MV-4-11 (cell line): ENCODE measurements at places on chromosomes 13 and 19.

DNA sequence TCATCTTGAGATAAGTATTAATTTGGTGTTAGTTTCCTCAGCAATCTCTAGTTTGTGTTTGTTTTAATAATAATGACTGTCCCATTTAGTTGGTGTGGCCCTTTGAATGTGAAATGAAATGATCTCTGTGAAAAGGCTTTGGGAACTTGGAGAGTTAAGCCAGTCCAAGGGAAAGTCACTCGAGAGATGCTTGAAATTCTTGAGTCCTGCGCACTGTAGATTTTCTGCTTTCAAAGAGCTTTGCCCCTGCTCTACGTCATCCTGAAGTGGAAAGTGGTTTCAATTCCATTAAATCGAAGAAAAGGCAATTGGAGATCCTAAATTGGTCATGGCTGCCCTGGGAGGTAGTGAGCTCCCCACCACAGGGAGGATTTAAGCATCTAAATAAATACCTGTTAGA, 403.8 kb downstream of the ZNF536 start:
- no peak for DNase-seq

- no peak for DNase-seq
Measured at GRCh38 chr19:5334824-5335500, 5.7 kb downstream of the PTPRS start.

GRCh38 chr13:112324116-112324515, 52.0 kb upstream of the SPACA7 start:
- DNase-seq: no peak

- no peak for DNase-seq
Measured at GRCh38 chr13:111020546-111020945, 94.6 kb upstream of the ARHGEF7 start.

GRCh38 chr19:34261334-34262109, 7.2 kb downstream of the GARRE1 start:
- DNase-seq: no peak

- DNase-seq: no peak
Measured at GRCh38 chr13:107461751-107462150, 753.6 kb downstream of the LIG4 start.
